Hematopoietic multipotent progenitor cell treated with erythropoietin and hydrocortisone succinate and interleukin-3 and kit ligand, for 4 days (in vitro differentiated cells): ENCODE measurements at places on chromosomes 3 and 15.
A peak's percentile ranks its signal among the peaks of the same experiment; 100 is the strongest.

GRCh38 chr3:61378311-61378710, 127.1 kb upstream of the FHIT start:
- DNase-seq = no peak

- DNase-seq = peak; percentile 32
Observed at GRCh38 chr3:169505577-169506230, 157.8 kb downstream of the MECOM start.

DNA sequence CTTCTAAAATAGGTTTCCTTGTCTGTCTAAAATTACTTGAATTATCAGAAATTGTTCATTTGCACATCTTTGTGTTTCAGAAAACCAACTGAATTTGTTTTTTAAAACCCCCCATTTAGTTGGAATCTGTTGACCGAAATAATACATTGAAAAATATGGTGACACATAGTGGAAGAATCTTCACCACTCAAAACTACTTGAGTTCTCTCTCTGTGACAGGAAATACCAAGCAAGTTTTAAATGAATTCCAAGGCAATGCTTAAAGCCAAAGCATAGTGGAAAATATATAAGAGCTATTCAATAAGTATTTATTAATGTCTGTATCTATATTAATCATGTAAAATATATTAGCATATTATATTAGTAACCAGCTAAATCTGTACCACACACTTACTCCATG, 224.9 kb upstream of the COL8A1 start:
- DNase-seq = no peak

DNA sequence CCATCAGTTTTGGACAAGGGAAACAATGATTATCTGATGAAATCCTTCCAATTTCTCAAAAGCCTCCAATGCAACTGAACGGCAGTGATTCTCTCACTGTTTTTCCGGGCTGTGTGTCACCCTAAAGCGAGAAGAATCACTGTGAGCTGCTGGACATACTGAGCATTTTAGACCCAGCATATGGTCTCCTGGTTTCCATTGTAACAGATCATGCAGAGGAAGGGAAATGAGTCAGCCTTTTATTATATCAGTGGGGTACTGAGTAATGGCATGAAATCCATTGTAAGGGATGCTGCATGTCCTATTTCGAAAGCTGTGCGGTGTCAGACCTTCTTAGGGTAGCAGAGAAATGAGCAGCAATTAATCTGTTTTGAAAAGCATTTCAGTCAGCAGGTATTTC, 287.1 kb downstream of the IL5RA start:
- no peak for DNase-seq

DNA sequence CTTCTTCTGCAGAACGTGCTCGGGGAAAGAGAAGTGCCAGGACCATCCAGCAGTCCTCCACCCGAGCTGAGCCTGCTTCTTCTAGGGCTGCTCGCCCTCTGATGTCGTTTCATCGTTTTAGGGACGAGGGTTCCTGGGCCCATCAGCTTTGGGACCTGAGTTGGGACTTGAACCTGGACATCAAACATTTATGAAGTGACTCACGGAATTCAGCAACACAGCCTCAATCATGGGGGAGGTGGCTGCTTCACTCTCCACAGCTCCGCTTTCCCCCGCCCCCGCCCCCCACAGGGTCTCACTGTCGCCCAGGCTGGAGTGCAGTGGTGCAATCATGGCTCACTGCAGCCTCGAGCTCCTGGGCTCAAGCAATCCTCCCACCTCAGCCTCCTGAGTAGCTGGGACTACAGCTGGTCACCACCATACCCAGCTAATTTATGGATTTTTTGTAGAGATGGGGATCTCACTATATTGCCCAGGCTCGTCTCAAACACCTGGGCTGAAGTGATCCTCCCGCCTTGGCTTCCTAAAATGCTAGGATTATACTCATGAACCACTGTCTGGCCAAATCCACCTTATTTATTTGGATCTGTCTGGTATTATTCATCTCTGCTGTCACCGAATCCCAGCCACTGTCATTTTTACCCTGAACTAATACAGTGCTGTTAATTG, 725 bp upstream of the SCAMP2 start:
- DNase-seq = no peak

GRCh38 chr3:62632510-62633294, 242.5 kb downstream of the CADPS start:
- DNase-seq = no peak
